D341Med (cell line): ENCODE measurements at places on chromosomes 1 and 21.

GRCh38 chr1:112716133-112716720 lies 1.1 kb upstream of the PPM1J start:
- peak; percentile 81 for DNase-seq

GRCh38 chr21:29989634-29990234 lies 49.9 kb upstream of the GRIK1 start:
- DNase-seq = no peak

GRCh38 chr21:30990514-30991262 lies 47.6 kb downstream of the KRTAP19-8 start:
- no peak for DNase-seq

GRCh38 chr1:50490640-50491039 lies 67.4 kb upstream of the DMRTA2 start:
- DNase-seq = no peak

GRCh38 chr1:65605621-65606020 lies 185.2 kb downstream of the LEPR start:
- no peak for DNase-seq

- no peak for DNase-seq
Measured at GRCh38 chr1:167465018-167465417, 53.3 kb downstream of the CD247 start.

- no peak for DNase-seq
Measured at GRCh38 chr1:204495078-204495753, 611 bp upstream of the PIK3C2B start.

DNA sequence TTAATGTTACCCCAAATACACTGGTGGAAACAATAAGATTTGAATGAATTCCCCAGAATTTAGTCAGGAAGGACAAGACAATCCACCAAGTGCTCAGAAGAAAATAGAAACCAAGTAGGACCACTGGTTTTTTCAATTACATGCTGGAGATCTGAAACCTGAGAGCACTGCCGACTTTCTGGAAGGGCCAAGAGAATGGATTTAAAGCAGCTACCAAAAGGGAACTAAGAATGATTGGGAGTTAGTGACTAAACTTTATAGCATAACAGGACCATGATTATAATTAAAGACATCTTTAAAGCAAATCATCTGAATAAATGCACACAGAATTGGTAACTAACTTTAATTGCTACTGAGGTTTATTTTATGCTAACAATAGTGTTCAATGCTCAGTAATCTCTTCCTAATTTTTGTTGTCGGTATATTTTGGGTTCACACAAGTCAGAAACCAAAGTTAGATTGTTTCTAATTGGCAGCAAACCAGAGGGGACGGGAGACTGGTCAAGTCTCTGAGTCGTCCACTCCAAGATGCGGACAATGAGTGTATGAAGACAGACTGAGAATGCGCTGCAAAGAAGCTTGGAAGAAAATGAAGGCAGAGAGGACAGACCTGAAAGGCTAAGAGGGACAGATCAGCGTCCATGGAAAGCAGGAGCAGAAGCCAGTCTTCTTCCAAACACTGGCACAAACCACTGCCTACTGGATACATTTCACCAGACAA lies 2.3 kb upstream of the RGS13 start:
- DNase-seq = no peak

DNA sequence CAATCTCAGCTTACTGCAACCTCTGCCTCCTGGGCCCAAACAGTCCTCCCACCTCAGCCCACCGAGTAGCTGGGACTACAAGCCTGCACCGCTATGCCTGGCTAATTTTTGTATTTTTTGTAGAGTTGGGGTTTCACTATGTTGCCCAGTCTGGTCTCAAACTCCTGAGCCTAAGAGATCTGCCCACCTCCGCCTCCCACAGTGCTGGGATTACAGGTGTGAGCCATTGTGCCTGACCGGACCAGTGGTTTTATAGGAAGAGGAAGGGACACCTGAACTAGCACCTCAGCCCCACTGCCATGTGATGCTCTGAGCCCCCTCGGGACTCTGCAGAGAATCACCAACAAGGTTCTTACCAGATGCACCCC lies 4.1 kb downstream of the CRYBG2 start:
- DNase-seq = no peak

- no peak for DNase-seq
Measured at GRCh38 chr1:65401612-65402011, 18.9 kb upstream of the LEPR start.

- no peak for DNase-seq
Measured at GRCh38 chr1:90959352-90960206, 62.3 kb downstream of the ZNF644 start.

DNA sequence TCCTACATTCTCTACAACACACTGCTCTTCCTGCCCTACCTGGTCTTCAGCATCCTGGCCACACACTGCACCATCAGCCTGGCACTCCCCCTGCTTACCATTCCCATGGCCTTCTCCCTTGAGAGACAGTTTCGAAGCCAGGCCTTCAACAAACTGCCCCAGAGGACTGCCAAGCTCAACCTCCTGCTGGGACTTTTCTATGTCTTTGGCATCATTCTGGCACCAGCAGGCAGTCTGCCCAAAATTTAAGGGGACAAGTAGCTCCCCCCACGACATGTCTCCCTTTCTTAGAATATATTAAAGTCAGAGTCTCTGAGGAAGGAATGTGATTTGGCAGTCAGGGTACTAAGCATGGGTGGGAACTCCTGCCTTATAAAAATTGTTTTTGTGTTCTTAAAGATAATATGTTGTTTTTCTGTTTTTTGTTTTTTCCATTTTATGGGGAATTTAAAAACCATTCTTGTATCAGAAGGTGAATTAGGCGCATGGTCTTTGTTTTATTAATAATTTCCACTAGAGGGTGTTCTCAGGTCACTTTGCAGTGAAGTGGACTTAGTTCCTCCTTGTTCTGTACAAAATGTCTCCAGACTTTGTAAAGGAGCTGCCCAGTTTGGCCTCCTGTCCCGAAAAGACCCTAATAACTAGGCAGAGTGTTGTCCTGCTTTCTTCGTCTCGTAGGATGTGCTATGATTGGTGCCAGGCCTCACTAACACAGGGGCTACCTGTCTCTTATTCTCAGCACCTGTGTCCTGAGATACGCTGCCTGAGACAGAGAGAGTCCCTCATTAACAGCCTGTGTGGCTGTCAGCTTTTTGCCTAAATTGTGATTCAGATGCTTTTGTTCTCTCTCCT lies 13.1 kb downstream of the UBIAD1 start:
- DNase-seq = no peak

- DNase-seq = no peak
Measured at GRCh38 chr1:27394925-27395324, 2.5 kb downstream of the GPR3 start.

- no peak for DNase-seq
Measured at GRCh38 chr1:28668956-28669723, 556 bp downstream of the GMEB1 start.

DNA sequence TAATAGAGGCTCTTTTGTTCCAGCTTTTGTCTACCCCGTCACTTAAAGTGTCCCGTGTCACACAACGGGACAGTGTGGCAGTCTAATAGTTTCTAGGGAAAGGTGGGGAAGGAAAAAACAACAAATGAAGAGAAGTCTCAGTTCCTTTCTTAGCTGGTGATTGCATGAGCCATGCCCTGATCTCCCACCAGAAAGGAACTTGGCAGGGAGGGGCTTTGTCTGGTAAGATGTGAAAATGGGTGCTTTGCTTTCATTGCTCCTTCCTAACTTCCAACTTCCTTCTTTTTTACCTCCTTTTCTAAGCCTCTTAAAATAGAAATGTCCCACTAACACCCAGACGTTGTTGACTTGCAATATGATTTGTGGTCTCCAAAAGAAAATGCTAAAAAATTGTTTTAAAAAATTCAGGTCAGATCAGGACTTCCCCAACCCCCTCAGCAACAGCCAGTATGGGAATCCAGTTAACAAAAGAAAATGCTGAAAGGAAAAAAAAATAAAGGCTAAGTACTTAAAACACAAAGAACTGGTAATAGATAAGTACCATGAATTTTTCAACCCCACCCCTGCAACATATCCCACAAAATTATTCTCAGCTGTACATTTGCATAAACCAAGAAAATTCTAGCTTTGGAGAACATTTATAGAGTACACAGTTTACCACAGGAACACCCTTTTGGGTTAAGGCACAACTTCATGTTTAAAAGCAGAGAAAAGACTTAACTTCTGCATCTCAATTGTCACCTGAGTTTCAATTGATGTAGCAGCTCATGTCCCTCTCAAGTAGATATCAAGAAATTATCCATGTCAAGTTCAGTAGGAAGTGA lies 106.2 kb downstream of the NIBAN1 start:
- DNase-seq = no peak

GRCh38 chr1:156149374-156150332 lies 3.7 kb upstream of the SEMA4A start:
- no peak for DNase-seq

- DNase-seq = peak; percentile 3
Measured at GRCh38 chr1:5906116-5906515, 86.1 kb downstream of the NPHP4 start.

GRCh38 chr1:214826619-214827018 lies 223.6 kb downstream of the CENPF start:
- no peak for DNase-seq

DNA sequence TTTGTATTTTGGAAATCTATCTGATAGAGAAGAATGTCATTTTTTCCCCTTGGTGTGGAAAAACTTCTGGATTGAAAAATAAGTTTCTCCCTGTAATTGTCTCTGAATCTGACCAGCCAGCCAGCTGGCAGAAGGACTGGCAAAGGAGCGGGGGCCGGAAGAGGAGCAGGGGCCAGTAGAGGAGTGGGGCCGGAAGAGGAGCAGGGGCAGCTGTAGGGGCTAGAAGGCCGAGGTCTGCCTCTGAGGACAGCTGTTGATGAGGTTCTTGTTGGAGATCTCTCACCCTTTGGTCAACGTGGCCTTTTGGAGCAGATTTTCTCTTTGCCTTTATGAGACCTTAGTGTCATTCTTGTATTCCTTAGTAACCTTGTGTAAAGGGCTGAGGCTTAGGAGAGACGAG lies 121.8 kb downstream of the GALNT2 start:
- no peak for DNase-seq

DNA sequence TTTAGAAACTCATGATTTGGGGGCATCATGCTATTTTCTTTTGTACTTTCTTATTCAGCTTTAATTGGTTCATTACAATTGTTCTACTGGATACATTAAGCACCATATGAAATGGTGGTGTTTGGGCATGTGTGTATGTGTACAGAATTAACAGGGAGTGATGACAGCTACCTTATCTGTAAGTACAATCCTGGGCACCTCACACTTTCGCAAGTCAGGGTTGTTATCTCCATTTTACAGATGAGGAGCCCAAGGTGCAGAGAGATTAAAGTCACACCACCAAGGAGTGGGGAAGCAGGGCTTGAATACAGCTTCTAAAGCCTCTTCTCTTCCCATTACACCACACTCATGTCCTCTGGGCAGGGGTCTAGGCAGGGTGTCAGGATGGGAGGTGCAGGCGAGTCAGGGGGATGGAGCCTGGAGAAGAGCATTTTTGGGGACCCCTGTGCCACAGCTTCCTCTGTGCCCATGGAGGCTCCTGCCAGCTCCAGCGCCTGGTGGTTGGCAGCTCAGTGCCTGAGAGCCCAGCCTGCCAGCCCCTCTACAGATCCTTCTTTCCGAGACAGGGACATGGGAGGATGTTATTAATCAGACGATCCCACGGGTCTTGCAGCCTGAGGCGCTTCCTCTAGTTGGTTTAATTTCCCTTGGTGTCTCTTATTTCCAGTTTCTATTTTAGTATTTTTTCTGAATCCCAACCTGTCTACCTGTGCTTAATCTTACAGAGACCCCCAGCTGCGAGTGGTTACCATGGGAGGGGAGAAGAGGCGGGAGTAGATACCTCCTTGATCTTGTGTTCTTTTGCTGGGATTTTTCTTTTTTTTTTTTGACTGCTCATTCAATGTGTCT lies 126.2 kb upstream of the CD34 start:
- DNase-seq = no peak
